ENCODE measurements at places on chromosomes 3 and 15.

DNA sequence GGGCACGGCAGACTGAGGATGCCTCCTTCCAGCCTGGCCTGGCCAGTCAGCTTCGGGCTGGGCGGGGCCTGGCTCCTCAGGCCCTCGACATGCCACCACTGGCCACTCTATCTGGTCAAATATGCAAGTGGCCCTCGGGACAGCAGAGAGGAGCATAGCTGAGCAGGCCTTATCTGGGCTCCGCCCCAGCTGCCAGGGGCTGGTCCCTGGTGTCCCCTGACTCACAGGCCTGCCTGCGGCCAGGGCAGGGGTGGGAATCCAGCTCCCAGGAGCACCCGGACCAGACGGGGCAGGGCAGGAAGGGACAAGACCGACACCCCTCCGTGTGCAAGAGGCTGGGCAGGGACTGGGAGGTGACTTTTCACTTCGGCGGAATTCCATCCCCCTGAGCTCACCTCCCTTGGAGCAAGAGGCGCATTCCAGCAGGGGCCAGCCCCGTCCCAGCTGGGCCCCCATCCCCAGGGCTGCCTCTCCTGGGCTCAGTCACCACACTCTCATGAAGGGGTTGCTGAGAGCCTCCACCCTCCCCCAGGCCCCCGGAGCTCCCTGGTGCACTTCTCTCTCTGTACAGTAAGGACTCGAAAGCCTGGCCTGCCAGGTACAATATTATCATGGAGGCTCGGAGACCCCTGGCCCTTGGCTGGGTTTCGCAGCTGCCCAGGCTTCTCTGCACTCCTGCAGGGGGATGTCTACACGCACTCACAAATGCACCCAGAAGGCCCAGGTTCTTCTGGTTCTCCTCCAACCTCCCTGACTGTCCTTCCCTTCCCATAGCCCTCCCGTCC, 29.5 kb downstream of the WNT7A start:
- DNase-seq: peak; percentile 91

DNA sequence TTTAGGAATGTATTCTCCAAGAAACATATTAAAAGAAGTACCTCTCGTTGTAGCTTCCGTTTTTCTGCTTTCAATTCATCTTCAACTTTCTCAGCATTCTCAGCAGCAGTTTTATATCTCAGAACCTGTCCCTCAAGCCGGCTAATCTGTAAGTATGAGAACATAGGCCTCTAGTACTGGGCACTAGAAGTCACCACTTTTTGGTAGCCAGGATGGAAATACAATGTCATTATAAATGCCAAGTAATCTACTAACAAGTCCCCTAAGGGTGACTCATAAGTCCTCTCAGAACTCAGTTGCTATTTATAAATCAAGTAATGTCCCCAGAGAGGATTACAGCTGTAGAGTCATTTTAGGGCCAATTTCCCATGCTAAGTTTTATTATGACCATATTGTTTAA, 61.1 kb downstream of the MLH1 start:
- DNase-seq: peak; percentile 34

GRCh38 chr15:78507831-78508160, 419 bp downstream of the HYKK start:
- no peak for DNase-seq

DNA sequence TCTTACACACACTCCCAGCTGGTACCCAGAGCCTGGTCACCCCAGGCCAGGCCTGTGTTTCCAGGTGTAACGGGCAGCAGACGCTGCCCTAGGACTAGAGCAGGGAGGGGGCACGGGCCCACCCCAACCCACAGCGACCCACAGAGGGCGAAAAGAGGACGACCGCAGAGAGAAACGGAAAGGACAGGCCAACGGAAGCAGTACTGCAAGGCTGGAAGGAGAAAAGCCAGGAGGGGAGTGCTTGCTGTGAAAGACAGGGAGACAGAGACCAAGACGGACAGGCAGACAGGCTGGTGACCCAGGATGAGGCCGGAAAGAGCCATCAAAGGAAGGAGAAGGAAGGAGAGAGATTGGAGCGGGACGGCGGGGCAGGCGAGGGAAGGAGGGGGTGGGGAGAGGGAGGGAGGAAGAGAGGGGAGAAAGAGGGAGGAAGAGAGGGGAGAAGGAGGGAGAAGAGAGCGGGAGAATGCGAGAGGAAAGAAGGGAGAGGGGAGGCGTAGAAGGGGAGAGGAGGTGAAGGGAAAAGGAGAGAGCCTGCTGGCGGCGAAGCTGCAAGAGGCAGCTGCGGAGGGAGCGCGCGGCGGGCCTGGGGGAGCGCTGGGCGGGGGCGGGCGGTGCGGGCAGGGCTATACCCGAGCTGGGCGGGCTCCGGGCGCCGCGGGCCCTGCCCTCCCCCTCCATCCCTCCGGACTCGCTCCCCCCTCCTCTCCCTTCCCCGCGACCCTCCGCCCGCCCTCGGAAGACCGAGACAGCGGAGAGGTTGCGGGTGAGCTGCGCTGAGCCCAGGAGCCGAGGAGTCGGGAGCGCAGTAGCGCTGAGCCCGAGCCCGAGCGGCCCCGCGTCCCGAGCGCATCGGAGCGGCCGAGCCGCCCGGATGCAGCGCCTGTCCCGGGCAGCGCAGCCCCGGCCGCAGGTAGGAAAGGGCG, at the start of gene SLC6A1:
Gene SLC6A1, plus strand, starts transcription at position 732 of the 926 bp plus-strand sequence. CDS start 24,464 bp downstream, outside the sequence.
- no peak for DNase-seq

DNA sequence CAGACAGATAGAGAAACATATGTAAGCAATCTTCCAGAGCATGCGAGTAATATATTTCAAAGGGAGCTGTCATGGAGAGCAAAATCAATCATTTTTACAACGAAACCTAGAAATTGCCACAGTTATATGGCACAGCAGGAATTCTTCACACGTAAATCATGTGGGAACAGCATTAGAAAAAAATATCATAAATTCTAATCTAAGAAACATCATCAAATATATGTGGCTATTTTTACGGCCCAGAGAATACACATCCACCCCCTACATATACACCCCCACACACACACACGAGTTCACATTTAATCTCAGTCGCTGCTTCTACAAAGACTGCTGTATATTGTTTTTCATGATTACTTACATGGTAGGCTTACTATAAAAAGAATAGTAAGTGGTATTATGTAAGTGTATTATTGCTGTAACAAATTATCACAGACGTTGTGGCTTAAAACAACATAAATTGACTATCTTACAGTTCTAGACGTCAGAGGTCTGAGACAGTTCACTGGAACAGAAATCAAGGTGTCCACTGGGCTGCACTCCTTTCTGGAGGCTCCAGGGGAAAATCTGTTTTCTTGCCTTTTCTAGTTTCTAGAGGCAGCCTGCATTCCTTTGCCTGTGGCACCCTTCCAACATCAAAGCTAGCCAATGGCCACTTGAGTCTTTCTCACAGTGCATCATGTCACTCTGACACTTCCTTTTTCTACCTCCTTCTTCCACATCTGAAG, 363.3 kb downstream of the ULK4 start:
- no peak for DNase-seq

GRCh38 chr3:194315088-194315964, 35.8 kb downstream of the CPN2 start:
- no peak for DNase-seq

DNA sequence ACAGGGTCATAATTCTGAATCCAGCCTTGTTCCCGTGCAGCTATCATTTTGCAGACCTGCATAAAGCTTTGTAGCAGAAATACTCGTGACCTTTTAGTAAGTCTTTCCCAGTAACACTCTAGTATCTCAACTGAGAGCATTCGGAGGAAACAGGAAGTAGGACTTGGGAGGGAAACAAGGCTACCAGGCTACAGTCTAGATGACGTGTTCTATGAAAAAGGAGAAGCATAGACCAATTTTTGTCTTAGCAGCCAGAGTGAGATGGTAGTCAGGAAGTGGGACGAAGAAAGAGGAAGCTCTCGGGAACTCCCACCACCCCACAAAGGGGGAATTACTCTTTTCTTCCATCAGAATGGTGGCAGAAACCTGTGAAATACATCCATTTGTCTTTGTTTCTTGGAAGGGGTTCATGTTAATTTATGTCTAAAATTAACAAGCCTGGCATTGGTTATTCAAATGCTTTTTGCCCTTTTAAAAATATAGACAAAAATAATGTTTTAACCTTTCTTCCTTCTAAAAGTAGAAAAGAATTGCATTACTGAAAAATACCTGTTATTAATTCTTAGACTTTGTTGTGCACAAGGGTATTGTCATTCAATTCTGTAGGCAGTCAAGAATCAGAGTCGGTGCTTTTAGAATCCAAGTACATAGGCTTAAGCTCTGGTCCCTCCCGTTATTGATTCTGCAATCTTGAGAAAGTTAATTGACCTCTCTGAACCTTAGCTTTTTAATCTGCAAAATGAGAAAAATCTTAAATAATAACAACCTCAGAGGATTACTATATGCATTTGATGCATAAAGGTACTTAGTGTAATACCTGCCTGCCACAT, 1.6 kb upstream of the SUCNR1 start:
- DNase-seq: no peak

DNA sequence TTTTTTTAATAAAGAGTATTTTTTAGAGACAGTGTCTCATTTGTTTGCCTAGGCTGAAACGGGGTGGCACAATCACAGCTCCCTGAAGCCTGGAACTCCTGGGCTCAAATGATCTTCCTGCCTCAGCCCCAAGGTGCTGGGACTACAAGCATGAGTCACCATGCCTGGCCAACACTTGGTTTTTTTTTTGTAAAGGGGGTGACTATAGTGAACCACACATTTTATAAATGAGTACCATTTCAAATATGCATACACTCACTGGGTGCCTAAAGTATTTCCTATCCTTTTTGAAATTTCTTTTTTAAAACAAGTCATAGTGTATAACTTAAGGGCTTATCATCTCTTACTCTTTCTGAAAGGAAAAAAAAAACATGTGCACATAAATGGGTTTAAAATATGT, 325.2 kb upstream of the MEIS2 start:
- DNase-seq: peak; percentile 52

GRCh38 chr3:186772701-186773417, 10.5 kb upstream of the EIF4A2 start:
- no peak for DNase-seq

GRCh38 chr3:40846451-40846850, 321.7 kb downstream of the ZNF621 start:
- DNase-seq: no peak

- no peak for DNase-seq
Observed at GRCh38 chr3:40557575-40558161, 32.9 kb downstream of the ZNF621 start.

DNA sequence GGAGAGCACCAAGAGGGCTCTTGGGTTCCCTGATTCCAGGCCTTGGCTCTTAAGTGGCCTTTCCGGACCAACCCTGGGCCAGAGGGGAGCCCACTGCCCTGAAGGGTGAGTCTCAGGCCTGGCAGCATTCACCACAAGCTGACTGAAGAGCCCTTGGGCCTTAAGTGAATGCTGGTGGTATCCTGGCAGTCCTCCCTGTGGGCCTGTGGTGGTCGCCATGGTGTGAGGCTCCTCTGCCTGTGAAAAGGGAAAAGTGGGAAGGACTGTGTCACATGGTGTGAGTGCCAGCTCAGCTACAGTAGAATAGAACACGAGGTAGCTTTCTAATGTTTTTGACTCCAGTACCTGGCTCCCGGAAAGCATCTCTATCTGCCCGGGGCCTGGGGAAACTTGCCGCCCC, 15.3 kb downstream of the CHDH start:
- DNase-seq: no peak

GRCh38 chr3:146249921-146250320, 984 bp downstream of the PLSCR4 start:
- DNase-seq: no peak

DNA sequence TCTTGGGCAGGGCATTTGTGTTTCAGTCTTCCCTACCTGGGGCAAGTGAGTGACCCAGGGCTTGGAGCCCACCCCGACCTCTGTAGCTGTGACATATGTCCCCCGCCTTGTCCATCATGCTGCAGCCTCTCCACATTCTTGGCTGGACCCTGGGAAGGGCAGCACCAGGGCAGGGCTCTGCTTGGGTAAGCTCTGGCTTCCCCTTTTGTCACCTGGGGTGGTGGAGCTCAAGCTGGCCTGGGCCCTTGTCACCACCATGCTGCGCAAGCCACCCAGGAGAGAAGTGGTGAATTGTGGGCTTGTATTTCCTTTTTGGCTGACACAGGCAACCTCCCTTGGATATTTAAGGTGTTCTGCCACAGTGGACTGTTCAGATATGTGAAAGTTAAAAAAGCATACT, 29.3 kb downstream of the SPSB4 start:
- no peak for DNase-seq

- no peak for DNase-seq
Observed at GRCh38 chr3:4642611-4643010, 149.5 kb downstream of the ITPR1 start.

- no peak for DNase-seq
Observed at GRCh38 chr3:40404591-40405198, 17.7 kb downstream of the ENTPD3 start.

GRCh38 chr3:3675801-3676200, 123.4 kb upstream of the LRRN1 start:
- DNase-seq: no peak

GRCh38 chr15:57726411-57726810, 19.9 kb downstream of the POLR2M start:
- no peak for DNase-seq

DNA sequence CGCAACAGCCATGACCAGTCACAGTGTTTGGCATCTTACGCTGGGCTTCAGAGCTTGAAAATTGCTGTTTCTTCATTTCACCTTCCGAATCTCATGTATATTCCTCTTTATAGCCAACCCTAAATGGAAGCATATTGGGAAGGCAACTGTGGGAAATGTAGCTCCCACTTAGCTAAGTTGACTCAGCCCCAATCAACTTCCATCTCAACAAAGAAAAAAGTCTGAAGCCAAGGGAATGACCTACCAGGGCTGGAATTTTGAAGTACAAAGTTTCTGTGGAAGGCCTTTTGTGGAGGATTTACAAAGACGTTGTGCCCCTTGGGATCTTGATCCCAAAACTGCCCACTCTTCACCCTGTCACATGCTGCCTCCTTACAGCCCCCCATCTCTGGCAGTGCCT, 85.2 kb upstream of the OXTR start:
- no peak for DNase-seq

DNA sequence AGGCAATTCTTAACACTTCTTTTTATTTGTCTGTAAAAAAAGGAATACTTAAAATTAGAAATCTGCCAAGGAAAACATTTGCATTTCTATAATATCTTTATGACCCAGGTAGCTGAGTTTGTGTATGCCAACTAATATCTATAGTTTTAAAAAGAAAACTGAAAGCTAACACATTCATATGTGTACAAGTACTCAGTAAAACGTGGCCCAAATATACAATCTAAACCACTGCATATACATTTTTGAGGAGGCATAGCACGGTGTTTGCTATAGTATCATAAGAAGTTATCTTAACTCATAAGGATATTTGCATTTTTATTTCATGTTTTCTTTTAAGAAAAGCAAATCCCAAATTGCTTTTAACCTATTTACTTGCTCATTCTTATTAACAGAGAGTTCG, 172.7 kb downstream of the ZBTB20 start:
- DNase-seq: no peak

- no peak for DNase-seq
Observed at GRCh38 chr3:37886395-37886794, 24.7 kb downstream of the CTDSPL start.

DNA sequence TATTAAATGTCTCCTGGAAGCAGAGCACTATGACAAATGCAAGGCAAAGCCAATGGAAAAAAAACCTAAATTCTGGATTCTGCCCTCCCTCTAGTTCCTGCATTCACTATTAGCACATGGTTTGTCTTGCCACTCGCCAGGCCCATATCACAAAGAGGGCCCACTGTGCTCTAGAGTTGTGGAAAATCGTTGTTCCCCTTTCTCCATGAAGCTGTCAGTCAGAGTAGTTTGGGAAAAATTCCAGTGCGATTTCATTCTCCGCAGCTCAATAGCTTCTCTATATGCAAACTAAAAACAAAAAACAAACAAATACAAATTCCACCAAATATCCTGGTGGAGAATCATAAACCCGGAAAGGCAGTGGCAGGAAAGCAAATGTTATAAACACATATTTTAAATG, 77.3 kb downstream of the RORA start:
- DNase-seq: no peak

- DNase-seq: no peak
Observed at GRCh38 chr15:53586799-53587198, 172.7 kb downstream of the WDR72 start.
